ENCODE measurements at places on chromosomes 1 and 21.

DNA sequence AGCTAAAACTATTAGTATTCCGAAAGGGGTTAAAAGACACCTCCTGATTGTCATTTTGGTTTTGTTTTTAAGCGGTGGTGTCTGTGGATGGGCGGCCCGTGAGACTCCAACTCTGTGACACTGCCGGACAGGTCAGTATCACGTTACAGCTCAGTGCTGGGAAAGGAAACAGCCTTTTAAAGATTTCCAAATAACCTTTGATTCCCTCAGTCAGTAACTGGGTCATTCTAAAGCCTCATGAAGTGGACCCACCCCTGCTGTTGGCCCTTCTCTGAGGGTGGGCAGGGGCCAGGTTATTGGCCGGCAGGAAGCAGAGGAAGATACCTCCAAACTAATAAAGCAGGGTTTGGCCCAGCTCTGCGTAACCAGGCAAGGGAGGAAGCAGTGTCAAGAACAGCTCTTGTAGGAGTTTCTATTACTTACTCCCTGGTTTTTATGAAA, 2.3 kb downstream of the RHOU start:
- DNase-seq: no peak

DNA sequence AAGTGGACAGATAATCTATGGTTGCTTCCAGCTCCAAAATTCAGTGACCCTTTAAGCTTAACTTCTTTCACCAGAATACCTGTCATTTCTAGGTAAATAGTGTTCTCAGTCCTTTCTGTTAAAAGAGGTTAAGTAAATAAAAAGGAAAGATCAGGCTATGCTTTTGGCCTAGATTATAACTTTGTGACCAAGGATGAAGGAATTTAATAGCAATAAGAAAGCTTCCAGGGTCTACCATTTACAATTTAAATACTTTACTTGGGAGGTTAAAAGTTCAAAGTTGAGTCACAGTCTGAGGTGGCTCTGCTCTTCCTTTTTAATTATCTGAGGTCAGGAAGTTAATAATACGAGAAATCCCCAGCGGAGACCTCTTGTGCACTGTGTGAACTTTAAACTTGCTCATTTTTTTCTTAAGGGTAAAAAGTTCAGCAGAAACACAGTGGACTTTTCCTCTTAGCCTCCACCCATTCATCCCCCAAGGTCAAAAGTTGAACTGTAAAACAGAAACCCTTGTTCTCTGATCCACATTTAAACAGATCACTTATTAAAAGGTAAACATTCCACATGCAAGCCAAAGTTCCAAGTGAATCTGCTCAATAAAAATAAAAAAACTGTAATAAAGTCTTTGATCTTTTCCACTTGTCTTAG, 187.1 kb downstream of the NRIP1 start:
- DNase-seq: no peak

DNA sequence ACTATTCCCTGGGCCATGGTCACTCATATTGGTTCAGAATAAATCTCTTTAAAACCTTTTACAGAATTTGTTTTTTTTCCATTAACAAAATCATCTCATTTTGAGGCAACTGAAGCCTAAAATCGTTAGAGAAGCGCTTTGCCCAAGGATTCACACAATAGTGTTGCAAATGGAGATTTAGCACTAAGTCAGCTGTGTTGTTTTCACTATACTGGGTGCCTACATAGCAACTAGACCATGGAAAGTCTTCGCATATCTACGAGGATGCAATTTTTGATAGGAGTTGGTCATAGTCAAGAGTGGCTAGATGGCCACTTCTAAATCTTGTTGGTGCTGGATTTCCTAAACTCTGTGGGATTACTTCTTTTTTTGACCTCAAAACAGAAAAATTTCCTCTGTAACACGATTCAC, 530 bp upstream of the TIPRL start:
- no peak for DNase-seq

- no peak for DNase-seq
These were observed 1.7 kb downstream of the H3-3A start for GRCh38 chr1:226063977-226064815.

GRCh38 chr21:44834231-44834950, 16.5 kb upstream of the SUMO3 start:
- no peak for DNase-seq

DNA sequence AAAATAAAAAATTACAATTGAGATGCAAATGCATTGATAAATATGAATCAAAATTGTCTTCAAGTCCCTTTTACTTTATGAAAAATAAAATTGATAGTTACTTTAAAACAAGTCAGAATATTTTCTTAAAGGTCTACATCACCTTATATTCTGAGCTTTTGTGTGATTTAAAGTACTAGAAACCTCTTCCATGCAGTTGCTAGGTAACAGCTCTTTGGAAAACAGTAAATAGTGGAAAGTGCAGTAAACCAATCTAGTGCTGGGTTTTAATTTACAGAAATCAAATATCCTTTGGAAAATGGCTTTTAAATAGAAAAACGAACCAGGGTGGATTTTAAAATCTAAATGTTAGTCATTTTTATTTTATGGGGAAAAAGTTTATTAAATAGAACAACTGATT, 227.9 kb downstream of the KCNT2 start:
- DNase-seq: no peak

- no peak for DNase-seq
These were observed 14.7 kb downstream of the CCDC30 start for GRCh38 chr1:42477775-42478174.

DNA sequence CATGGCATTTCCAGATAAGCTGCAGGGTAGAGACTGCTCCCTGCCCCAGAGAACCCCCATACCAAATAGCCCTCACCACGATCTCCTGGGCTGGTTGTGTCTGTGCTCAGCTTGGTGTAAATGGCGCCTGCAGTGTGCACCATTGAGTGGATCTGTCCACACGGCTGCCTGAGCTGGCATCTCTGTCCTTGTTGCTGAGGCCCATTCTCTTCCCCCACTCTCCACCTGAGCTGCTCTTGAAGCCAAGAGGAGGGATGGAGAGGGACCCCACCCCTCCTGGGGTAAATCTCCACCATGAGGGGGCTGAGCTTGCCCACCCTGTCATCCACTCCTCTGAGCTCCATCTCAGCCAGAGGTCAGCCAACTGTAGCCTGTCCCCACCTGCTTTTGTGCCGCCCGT, 18.0 kb upstream of the ZNF678 start:
- no peak for DNase-seq

GRCh38 chr1:111948209-111949171, 41.0 kb downstream of the KCND3 start:
- DNase-seq: no peak

DNA sequence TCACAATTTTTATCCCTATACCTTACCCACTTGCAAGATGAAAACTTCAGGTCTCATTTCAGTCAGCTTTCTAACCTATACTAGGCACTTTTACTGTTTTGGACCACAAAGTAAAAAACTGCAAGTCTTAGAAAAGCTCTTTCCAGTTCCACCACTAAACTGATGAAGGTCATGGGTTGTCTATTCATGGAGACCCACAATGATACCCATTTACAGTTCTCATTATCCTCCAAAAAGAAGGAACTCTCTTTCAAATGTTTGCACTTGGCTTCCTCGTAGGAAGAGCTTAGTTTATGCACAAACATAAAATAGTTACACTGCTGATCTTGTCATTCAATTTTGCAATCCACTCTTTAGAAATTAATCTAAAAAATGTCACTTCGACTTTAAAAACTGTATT, 9.3 kb downstream of the ZNF281 start:
- DNase-seq: no peak

DNA sequence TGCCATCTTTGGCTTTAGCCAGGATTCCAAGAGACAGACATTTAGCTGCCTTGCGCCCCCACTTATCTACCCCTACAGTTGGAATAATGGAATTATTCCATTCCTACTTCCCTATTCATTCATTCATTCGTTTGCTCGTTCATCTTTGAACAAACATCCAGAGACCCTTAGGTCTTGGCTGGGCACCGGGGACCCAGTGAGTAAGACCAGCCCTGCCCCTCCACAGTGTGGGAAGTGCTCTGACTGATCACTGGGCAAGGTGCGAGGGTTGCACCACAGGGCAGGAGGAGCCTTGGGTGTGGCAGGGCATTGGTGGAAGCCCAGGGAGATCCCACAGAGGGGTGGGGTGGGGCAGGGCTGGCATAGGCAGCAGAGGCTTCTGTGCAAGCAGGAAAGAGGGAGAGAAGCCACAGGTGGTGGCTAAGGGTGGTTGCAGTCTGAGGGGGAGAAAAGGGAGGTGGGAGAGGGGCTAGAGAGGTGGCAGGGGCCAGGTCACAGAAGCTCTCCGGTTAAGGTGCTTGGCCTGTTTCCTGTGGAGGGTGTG, 35.0 kb upstream of the TMEM61 start:
- no peak for DNase-seq

DNA sequence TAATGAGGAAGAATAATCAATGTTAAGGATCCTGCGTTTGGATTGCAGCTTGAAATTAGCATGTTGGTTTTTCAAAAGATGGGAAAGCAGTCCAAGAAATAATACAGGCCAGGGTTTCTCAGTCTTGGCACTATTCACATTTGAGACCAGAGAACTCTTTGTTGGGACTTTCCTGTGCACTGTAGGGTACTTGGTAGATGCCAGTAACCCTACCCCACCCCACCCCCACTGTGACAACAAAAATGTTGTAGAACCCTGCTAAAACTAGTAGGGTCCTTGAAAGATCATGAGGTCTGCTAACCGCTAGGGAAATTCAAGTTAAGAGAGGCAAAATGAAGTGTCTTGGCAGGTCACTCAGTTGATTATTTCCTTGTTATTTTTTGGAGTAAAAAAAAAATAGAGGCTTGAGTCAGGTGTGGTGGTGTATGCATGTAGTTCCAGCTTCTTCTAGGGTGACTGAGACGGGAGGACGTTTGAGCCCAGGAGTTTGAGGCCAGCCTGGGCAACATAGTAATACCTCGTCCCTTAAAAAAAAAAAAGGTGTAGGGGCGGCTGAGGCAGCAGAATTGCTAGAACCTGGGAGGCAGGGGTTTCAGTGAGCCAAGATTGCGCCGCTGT, 53.3 kb downstream of the SPEN start:
- DNase-seq: no peak

GRCh38 chr1:17579951-17580939, 40.7 kb downstream of the ARHGEF10L start:
- DNase-seq: no peak

GRCh38 chr1:31227891-31228568, 11.7 kb downstream of the NKAIN1 start:
- DNase-seq: no peak

- DNase-seq: no peak
These were observed 130.5 kb downstream of the BACH1 start for GRCh38 chr21:29429218-29429617.

DNA sequence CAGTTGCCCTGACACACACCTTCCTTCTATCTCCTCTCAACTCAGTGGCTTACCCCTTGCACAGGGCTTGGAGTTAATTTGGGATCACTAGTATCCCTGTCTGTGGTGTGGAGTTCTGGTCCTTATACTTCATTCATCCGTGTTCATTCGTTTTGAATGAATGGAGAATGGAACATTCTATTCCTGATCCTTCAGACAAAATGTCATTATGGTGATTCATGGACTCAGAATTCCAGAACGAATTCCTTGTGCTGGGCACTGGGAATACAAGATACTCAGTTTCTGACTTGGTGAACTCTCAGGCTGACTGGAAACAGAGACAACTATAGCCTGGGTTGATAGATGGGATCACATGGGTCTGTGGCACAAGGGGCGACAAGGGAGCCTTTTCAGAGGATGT, 49.9 kb upstream of the TRABD2B start:
- DNase-seq: no peak

- peak; percentile 87 for DNase-seq
These were observed at the start of gene MAST2 for GRCh38 chr1:45803299-45803780. Gene MAST2 (plus strand): TSS chr1:45803612. CDS start chr1:45803896, 284 bp downstream.

DNA sequence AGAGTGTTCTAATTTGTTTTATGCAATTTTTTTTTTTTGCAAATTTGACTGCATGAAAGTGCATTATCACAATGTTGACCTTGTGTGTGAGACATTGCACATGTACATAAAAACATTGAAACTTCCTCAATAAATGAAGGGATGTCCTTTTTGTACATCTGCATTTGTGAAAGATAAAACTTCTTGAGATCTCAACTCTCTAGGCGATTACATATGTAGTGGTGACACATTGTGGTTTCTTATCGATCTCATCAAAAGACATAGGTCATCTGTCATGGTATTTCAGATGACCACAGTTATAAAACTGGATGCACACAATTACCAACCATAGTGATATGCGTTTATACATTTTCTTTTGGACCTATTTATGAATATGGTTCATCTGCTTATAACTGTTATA, 35.6 kb upstream of the C21orf91 start:
- no peak for DNase-seq

DNA sequence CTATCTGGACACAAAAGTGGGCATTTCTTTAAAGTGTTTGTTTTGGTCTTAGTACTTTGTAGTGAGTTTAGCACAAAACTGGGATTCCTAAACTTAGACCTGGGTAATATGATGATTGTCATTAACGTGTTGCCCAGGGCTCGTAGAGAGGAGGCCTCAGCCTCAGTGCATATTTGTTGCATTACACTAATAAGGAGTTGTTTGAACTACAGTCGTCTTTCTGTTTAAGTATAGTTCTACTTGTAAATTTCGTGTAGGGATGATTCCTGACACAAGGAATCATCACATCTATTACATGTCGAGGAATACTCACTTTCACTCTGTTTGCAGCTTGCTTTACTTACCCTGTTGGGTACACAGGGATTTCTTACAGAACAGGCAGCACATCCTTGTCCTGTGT, 85.0 kb downstream of the PRDM2 start:
- DNase-seq: no peak

DNA sequence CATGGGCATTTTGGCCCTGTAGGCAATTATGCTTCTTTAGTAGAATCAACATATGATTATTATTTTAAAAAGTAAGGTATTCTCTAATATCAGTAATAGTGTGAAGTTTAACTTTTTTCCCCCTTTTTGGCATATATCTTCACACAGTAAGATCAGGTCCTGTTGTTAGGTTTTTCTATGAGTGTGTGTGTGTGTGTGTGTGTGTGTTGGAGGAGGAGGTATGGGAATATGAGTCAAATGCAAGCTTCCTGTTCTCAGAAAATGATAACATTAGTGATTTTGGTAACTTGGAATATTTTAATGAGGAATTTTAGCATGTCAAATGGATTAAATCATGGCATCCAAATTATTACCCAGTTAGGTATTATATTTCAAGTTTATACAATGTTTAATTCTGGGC, 65.8 kb upstream of the BCL10 start:
- DNase-seq: no peak

DNA sequence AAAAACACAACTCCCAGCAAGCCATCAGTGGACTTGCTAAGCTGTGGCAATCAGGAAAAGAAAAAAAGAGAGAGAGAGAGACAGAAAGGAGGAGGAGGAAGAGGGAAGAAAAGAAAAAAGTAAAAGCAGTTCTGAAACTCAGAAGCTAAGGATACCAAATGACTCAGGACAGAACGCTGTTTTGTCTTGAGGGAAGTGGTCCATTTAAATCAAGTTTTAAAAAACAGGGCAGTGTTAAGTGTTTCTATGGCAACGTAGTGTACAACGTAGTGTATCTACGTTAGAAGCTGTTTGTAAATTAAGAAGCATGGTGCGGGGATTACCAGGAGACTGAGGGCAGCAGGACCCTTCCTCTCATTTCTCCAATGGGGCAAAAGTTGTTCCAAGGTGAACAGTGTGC, 5.8 kb downstream of the ADORA3 start:
- no peak for DNase-seq

- no peak for DNase-seq
These were observed 314.0 kb downstream of the PTPRU start for GRCh38 chr1:29550119-29550841.

GRCh38 chr1:1422465-1423244, 1.6 kb upstream of the ANKRD65 start:
- DNase-seq: no peak

GRCh38 chr1:27592232-27592930, 11.6 kb downstream of the AHDC1 start:
- no peak for DNase-seq

GRCh38 chr1:66206563-66207144, 327.3 kb upstream of the SGIP1 start:
- DNase-seq: no peak

Data from stimulated activated CD4-positive, alpha-beta T cell treated with anti-CD3 and anti-CD28 coated beads, Interleukin-2, amount 100 ng/mL, for 24 hours (primary cell).